ENCODE measurements at places on chromosomes 2 and 18. TPM values are rescaled to one million over a fixed set of nuclear protein-coding genes. Genes with fewer than 3 reads are reported as not detected.

DNA sequence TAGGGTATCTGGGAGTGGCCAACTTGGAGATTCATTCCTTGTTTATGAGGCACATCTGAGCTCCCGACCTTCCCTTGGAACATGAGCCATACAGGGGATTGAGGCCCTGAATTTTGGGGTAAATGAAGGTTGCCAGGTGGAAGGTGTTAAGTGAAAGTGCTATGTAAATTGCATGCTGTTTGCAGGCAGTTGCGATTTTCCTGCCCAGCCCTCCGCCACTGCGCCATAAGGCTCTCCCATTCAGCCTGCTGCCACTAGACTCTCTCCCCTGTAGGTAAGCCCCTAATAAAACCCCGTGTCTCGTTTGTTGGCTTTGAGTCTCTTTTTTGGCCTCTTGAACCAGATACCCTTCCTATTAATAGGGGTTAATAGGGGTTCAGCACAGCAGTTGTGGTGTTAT, 33.8 kb downstream of the PCARE start:
- no peak for DNase-seq

DNA sequence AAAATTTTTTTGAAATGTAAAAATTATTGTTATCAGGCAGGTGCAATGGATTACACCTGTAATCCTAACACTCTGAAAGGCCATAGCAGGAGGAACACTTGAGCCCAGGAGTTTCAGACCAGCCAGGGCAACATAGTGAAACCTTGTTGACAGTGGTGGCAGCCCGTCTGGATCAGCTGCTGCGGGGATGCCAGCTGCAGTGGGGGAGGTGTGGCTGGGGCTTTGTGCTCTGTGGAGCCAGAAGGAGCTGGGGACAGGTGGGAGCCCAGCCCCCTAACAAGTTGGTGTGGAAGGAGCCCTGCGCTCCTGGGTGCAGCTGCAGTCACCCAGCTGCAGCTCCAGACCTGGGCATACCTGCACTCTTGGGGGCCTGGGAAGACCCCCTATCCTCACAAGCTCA, 182.4 kb upstream of the MC4R start:
- no peak for DNase-seq

DNA sequence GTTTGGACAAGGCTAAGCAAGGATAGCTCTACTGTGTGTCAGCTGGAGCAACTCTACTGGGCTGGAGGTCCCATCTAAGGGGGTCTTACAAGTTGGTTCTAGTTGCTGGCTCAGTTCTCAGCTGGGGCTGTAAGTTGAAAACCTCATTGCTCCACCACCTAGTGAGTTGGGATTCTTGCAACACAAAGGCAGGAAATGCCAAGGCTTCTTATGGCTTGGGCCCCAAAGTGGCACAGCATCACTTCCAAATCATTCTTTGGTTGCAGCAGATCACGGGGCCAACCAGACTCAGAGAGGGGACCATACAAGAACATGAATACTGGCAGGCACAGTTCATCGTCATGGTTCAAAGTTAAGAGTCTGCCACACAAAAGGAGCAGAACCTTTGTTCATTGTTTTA, 332.7 kb downstream of the LRRTM1 start:
- no peak for DNase-seq

DNA sequence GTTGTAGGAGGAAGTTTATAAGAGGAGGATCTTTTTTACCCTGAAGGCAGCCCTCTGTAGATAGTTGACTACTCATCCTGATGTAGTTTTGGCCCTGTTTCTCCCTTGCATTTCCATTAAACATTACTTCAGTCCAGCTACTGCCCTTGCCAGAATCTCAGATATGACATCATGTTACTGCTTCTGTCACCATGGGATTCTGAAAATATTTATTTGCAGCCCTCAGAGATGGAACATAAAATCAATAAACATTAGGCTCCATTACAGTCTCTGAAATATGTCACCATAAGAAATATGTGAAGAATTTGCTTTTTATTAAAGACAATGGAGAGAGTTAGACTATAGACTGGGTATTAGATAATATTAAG, 68.7 kb upstream of the STK39 start:
- no peak for DNase-seq

Gene MC5R
- not detected for total RNA-seq

Gene ERICH2
- not detected for total RNA-seq
